ENCODE measurements at places on chromosomes 5 and 9.
A peak's percentile ranks its signal among the peaks of the same experiment; 100 is the strongest.

- DNase-seq, result peak; percentile 15
These were observed 95.2 kb downstream of the DEPDC1B start for GRCh38 chr5:60604771-60605170.

DNA sequence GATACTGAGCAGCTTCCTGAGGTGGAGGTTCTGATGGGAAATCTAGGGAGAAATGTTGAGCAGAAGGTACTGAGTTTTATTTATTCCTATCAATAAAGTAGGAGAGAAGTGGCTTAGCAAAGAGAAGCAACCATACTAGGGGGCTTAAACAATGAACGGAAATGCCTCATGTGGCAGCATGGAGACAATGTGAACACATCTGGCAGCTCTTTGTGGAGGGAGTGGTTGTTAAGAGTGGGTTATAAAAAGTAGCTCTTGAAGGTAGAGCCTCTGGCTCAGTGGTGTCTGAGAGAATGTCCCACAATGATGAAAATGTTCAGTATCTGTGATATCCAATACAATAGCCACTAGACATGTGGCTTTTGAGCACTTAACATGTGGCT, 52.7 kb upstream of the EQTN start:
- peak; percentile 19 for DNase-seq

GRCh38 chr9:78909566-78909965, 612.6 kb downstream of the PSAT1 start:
- DNase-seq, result no peak

DNA sequence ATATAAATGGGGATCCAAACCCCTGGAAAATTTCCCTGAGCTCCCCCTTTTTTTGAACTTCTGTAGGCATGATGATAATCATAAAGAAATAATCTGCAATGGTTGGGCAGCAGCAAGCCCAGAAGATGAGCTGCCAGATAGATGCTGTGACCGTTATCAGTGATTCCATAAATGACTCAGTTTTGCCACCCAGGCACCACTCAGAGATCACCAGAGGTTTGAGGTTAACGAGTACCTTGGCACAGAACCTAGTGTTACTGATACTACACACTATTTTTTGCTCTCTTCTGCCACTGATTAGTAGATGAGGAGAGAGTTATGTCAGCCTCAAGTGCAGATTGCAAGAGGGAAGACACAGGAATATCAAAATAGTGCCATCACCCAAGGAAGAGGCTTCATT, 199.3 kb upstream of the PTGER4 start:
- DNase-seq, result no peak

DNA sequence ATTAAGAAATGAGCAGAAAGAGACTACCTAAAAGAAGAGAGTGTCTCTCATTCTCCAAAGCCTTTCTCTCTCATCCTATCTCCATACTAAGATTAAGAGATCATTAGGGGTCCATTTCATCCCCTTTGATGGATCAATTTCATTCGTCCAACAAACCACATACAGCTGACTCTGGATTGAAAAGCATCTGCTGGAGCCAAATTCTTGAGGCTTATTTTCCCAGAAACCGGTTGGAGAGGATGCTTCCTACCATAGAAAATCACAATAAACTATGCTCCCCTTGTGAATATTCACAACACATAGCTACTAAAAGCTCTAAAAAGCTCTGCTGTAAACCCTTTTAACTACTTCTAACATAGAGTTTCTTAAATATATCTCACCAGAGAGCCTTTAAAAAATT, 755.0 kb upstream of the ZNF608 start:
- DNase-seq, result no peak

Data from A673 (cell line).